ENCODE measurements at places on chromosomes 7 and 10. TPM values are rescaled to one million over a fixed set of nuclear protein-coding genes. Genes with fewer than 3 reads are reported as not detected.

The KIN gene
- 7.4 TPM for total RNA-seq

The HGF gene
- total RNA-seq, result 0.11 TPM

The CNNM1 gene
- 2.2 TPM for total RNA-seq

The ZNF107 gene
- total RNA-seq, result 1.7 TPM

The OPALIN gene
- not detected for total RNA-seq

- no peak for DNase-seq
Observed at GRCh38 chr10:70190581-70190980, 20.3 kb upstream of the SAR1A start.

- no peak for DNase-seq
Observed at GRCh38 chr7:90005836-90006235, 148.4 kb upstream of the STEAP1 start.

DNA sequence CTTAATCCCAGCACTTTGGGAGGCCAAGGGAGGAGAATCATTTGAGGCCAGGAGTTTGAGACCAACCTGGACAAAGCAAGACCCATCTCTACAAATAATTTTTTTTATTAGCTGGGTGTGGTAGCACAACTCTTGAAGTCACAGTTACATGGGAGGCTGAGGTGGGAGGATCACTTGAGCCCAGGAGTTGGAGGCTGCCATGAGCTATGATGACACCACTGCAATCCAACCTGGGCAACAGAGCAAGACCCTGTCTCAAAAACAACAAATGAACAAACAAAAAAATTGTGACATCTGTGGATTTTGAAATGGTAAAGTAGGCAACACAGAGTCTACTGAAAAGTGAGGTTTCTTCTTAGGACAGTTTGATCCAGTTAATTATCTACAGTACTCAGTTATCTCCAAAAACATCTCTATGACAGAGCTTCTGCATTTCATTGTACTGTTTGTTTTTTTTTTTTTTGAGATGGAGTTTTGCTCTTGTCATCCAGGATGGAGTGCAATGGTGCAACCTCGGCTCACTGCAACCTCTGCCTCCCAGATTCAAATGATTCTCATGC lies 3.3 kb upstream of the ANKRD61 start:
- DNase-seq, result no peak

GRCh38 chr7:50228148-50228547 lies 76.4 kb upstream of the IKZF1 start:
- no peak for DNase-seq

DNA sequence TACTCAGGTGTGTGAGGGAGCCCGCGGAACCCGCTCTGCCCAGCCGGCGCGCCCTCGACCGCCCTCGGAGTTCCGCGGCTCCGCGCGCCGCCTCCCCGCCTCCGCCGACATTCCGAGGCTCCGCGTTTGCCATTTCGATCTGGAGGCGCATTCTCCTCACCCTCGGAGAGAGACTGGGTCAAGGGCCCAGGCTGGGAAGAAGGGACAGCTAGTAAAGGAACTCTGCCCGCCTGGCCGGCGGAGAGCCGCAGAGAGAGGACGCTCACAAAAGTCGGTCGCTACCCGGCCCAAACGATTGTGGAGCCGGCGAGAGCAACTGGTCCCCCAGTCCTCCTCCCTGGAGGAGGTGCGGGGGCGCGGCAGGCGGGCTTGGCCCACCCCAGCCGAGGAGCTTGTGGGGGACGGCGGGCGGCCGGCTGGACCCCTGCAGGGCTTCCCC lies 74.5 kb upstream of the LEP start:
- peak; percentile 47 for DNase-seq

GRCh38 chr10:16260388-16260787 lies 176.4 kb upstream of the PTER start:
- no peak for DNase-seq

All from cardiac muscle cell (in vitro differentiated cells and primary cell).